T follicular helper cell (primary cell): ENCODE measurements at places on chromosomes 3 and 15.

GRCh38 chr3:169299889-169300288 is 363.6 kb downstream of the MECOM start:
- DNase-seq: no peak

DNA sequence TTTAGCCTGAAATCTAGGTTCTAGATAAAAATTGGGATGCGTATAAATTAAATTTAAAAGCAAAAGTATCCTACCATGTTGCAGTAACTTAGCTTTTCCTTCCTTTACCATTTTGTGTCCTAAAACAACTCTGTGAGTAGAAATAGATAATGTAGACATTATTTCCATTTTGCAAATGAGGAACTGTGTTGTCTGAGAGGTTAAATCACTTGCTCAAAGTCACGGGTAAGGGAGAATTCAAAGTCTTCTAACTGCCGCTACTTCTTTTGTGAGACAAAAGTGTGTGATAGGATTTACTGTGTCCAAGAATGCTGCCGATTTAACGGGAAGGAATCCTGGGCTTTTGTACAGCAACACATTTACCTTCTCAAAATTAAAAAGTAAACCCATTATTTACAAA is 40.7 kb downstream of the MYO1E start:
- no peak for DNase-seq

GRCh38 chr3:11948331-11948730 is 55.9 kb upstream of the SYN2 start:
- no peak for DNase-seq

DNA sequence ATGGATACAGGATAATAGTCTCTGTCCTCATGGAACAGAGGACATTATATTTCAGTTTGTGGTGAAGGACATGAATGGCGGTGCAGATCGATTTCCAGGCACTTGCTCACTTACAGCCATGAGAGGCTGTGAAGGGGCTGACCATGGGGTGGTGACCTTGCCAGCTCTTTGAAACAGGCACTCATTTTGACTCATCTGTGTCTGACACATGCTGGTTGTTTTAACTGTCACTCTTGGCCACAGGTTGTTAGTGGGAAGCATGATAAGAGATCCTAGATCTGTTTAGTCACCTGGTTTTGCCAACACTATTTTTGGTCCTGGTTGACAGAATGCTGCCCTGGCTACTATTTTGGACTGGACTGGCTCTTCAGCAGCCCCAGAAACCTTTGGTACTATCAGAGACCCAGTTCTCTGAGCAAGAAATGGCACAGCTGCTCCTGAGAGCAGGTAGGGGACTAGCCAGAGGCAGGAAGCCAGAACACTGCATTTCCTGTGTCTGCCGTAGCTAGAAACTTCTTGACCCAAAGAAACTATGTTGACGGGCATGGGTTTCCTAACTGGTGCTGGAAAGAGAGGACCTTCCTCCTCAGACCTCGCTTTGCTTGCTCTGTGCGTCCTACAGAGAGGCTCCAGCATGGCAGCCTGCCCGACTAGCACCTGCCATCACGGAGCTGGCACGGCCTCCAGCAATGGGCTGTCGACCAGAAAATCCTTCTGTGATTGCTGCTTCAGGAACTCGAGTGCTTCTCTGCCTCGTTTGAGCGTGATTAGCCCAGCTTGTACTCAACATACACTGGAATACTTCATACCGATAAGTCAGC is 6.3 kb downstream of the PXYLP1 start:
- no peak for DNase-seq

DNA sequence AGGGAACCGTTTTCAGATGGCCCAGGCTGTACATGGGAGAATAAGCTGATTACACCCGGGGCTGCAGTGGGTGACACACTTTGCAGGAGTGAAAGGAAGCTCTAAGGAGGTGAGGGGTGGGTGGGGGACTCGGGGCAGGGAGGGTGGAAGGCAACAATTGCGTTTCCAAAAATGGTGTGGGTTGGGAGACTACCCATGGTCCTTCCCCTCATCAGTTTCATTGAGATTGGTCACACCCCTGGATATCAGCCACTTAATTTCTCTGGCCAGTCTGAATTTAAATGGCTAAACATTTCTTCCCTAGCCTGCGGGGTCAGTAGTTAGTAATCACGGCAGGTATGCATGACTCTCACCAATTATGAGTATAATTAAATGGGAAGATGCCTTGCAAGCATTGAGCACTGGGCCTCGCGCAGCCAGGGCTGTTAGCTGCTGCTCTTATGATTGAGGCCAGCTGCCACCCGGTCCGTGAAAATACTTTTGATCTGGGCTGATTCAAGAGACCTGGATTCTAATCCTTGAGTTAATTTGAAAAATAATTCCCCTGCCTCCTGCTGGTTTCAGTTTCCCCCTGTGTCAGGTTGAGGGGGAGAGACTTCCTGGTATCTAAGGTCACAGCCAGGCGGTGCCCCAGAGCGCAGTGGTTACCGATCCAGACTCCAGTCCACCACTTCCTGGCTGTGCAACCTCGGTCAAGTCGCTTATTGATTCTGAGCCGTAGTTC is 23.3 kb downstream of the SLC6A6 start:
- no peak for DNase-seq

- no peak for DNase-seq
Measured at GRCh38 chr15:48325400-48325799, 5.8 kb upstream of the DUT start.

GRCh38 chr3:125316246-125316645 is 58.9 kb downstream of the ZNF148 start:
- no peak for DNase-seq

DNA sequence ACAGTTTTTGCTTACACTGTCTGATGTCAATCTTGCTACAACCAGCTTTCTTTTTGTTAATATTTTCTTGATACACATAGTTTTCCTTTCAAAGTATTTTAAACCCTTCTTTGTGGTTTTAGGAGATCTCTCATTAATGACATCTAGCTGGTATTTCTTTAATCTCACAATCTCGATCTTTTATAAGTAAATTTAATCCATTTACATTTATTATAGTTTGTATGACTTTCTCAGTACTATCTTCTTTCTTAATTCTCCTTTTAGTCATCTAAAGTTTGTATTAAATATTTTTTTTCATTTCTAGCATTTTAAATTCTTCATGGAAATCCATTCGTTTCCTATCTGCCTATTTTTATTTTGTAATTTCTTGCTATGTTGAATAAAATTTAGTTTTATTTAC is 55.4 kb downstream of the MRPL3 start:
- DNase-seq: no peak

- DNase-seq: no peak
Measured at GRCh38 chr3:89586256-89586655, 478.8 kb downstream of the EPHA3 start.

DNA sequence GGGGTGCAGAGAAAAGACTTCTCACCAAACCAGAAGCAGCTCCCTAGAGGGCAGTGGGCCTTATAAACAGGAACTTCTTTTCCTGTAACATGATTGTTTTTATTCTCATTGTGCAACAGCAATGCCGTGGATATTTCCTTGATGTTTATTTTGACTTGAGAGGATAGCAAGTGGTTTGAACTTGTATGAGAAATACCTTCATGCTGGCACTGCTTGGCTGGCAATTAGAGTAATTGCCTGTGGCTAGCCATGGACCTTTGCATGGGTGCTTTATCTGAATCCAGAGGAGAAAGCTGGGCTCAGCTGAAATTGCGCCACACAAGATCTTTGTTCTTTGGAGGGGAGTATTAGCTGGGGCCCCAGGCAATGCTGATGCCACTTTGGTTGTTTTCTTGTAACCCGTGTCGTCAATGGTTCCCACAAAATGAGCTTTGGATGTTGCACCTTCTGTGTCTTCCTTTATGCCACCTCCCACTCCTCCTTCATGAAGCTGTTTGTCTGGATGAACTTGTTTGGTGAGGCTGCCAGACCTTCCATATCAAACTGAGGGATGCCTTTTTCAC is 37.9 kb downstream of the CMTM8 start:
- DNase-seq: no peak

- no peak for DNase-seq
Measured at GRCh38 chr15:75177360-75178071, 24.2 kb upstream of the C15orf39 start.

GRCh38 chr3:159182961-159183360 is 381.1 kb downstream of the MFSD1 start:
- DNase-seq: no peak

GRCh38 chr3:178901204-178901603 is 170.4 kb downstream of the ZMAT3 start:
- DNase-seq: no peak

GRCh38 chr3:136283627-136284026 is 33.5 kb downstream of the PCCB start:
- no peak for DNase-seq

DNA sequence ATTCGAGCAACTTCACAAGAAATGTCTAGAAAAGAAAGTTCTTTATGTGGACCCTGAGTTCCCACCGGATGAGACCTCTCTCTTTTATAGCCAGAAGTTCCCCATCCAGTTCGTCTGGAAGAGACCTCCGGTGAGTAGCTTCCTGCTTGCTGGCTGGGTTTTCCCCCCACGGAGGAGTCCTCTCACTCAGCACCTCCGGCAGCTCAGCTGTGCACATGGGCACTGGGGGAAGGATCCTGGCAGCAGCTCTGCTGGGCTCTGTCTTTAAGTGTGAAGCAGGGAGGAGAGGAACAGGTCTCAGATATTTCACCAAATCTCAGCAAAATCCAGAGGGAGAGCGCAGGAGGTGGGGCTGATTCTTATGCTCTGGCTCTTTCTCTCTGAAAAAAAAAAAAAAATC is 684 bp downstream of the CAPN3 start:
- no peak for DNase-seq

DNA sequence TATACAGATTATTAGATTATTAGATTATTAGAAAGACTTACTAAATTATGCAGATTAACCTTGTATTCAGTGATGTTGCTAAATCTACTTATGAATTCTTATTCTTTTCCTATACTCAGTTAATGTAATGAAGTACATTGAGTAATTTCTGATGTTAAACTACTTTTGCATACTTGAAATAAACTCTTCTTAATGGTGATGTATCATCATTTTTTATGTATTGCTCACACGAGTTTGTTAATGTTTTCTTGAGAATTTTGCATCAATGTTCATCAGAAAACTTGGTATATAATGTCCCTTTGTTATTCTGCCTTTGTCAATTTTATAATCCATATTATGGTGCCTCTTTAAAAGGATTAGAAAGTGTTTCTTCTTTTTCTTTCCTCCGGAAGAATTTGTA is 163.2 kb upstream of the COL8A1 start:
- no peak for DNase-seq

DNA sequence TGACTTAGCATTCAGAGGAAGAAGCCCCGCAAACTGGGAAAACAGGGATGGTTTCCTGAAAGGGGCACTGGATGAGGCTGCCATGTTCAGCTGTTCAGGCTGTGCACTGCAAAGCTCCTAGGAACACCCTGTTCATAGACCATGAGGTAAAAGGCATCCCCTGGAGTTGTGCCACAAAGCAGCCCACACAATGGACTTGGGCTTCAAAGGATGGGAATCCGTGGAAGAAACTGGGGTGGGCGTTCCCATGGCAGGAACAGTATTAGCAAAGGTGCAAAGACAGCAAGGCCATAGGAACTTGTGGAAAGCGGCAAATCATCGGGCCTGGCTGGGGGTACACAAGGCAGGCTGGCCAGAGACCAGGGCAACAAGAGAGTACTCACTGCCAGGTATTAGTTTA is 8.9 kb downstream of the OXTR start:
- DNase-seq: no peak

DNA sequence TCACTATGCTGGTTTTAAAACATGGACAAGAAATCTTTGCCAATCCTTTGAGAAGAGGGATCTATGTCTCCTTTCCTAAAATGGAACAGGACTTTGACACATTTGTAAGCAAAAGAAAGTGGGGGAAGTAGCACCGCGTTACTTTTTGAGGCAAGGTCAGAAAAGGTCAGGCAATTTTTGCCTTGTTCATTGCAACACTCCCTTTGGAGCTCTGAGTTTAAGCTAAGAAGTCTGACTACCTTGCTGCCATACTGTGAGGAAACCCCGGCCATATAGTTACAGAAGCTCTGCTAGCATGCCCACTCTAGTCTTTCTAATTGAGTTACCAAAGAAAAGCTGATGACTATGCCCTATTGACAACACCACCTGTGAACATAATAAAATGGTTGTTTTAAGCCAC is 1.4 kb downstream of the FAM227B start:
- no peak for DNase-seq

GRCh38 chr3:173044998-173045397 is 96.0 kb downstream of the SPATA16 start:
- no peak for DNase-seq

DNA sequence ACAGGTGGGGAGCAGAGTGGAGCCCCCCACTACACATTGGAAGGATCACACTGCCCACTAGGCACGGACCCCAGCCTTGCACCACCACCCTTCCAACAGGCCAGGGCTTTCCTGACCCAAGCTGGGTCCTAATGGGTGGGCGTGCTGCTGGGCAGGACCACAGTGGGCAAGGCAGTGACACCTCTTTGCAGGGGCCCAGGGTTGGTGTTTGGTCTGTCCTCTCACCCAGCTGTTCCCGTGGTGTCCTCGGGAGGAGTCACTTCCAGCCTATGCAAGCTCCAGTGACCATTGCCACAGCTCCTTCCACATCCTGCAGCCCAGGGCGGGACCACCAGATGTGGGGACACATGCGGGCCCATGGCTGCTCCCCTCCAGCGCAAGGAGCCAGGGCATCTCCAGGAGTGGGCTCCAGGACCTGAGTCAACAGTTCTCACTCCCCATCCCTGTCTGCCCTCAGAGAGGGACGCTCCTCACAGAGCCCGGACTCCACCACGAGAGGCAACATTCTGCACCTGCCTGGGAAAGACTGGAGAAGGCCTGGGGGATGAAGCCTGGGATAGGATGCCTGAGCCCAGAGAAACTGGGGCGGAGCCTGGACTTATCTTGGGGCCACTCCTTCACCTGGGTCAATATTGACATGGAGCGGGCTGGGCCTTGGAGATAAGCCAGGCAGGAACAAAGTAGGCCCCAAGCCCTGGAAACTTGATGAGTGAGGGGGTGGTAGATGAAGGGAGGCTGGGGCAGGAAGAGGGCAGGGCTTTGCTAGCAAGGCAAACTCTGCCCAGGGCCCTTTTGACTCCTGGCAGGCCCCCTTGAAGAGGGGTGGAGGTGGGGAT is 3.9 kb upstream of the VILL start:
- DNase-seq: no peak

DNA sequence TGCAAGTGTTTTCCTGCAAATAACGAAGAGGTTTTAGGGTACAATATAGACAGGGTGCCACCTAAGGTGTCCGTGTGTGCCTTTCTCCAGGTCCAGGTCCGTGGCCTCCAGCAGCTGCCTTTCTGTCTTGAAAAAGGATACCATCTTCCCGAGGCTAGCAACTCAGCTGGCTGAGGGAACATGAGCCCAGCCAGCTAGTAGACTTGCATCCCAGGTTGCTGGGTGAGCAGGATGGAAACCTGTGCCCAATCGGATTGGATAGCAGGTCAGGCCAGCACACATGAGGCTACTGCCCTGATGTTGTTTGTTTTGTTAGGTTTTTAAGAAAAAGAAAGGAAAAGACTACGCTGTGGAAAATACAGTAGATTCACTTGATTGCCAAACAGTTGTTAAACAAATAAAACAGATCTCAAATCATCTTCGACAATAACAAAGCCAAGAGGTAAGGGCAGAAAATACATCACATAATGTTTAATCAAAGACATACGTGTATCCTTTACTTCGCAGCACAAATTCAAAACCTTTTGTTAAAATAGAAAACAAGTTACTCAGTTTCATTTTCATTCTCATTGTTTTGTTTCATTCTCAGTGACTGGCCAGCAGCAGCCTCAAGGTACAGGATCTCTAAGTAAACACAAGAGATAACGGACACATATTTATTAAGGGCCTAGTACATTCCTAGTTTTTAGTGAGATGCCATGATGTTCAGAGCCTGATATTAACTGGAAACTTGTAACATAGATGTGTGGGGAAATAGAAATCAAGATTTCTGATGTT is 661.2 kb upstream of the NR2F2 start:
- DNase-seq: no peak

GRCh38 chr3:70201975-70202374 is 110.5 kb downstream of the MDFIC2 start:
- no peak for DNase-seq
